ENCODE measurements at places on chromosomes 5 and 9.

- no peak for DNase-seq
Observed at GRCh38 chr5:131377785-131378325, 114.0 kb downstream of the CDC42SE2 start.

DNA sequence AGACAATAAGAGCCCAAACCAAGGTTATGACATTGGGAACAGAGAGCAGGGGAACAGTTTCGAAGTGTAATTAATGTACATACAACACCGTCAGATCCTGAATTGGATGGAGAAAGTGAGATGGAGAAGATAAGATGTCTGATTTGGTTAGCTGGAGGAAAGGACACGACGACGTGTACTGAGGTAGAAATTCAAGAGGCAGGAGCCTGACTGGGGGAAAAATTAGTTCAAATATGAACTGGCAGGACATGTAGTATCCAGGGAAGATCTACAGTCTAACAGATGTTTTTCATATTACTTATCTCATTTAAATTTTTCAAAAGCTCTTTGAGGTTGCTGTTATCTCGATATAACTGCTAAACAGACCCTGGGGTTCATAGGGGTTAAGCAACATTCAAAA, 114.7 kb downstream of the TMEM232 start:
- DNase-seq = no peak

- no peak for DNase-seq
Observed at GRCh38 chr9:105027084-105027483, 99.1 kb upstream of the ABCA1 start.

DNA sequence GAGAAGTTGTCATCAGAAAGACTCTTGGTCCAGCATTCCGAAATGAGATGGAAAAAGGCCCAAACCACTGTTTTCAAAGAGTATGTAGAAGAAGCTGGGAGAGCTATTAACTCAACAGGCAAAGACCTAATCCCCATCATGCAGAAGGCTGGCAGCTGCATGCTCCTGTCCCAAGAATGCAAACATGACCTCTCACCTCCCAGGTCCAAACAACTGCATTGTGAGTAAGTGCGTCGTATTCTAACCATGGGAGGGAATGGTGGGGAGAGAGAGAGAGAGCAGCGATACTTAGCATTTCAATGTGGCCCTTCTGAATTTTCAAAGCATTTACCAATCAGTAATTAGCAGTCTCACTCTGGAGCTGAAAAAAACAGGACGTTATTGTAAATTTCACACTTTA, 27.6 kb downstream of the TRPC7 start:
- DNase-seq = no peak

DNA sequence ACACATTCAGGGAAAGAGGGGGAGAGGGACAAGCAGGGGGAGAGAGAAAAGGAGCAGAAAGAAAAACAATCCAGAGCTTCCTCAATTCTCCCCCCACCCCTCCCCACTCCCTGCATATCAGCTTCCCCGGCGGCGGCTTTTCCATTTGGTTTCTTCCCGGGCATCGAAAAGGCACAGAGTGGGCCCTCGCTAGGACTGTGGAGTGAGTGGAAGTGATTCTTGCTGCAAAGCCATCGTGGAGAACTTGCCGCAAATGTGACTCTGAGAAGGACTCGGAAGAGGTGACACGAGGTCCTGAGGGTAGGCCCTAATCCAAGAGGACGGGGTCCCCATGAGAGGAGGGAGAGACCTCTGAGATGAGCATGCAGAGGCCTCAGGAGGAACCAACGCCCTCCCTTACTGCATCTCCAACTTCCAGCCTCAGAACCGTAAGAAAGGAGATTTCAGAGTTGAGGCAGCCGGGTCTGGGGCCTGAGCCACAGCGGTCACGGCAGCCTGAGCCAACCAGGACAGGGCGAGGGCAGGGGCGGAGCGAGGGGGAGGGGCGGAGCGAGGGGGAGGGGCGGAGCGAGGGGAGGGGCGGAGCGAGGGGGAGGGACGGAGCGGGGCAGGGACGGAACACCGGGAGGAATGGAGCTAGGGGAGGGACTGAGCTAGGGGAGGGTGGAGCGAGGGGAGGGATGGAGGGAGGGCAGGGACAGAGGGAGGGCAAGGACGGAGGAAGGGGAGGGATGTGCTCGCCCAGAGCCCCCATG, 21.2 kb upstream of the SARDH start:
- peak; percentile 10 for DNase-seq

DNA sequence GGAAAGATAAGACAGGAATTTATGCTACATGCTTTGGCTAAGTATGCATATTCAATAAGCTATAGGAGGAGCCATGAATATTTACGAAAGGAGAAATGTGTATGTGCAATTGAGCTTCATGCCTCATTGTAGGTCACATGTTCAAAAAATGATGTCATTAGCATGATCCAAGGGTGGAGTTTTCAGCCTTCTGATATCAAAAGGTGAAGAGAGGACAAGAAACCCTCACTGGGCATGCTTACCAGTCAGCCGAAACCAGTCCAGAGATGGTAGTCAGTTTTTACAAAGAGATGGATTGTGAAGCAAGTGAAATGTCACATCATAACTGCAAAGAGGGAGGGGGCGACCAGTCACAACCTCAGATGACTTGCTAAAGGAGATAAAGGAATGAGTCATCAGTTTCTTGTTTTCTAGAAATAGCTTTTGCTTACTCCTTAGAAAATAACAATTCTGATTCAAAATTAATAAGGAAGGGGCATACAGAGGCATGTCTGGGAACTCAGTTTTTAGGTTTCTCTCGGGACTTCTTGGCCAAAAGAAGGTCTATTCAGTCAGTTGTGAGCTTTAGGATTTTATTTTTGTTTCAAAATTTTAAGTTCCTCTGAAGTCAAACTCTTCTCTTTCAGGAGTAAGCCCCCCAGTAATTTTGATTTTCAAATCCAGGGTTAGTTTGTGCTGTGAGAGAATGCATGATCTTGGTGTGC, 1067.8 kb upstream of the EDIL3 start:
- DNase-seq = no peak

DNA sequence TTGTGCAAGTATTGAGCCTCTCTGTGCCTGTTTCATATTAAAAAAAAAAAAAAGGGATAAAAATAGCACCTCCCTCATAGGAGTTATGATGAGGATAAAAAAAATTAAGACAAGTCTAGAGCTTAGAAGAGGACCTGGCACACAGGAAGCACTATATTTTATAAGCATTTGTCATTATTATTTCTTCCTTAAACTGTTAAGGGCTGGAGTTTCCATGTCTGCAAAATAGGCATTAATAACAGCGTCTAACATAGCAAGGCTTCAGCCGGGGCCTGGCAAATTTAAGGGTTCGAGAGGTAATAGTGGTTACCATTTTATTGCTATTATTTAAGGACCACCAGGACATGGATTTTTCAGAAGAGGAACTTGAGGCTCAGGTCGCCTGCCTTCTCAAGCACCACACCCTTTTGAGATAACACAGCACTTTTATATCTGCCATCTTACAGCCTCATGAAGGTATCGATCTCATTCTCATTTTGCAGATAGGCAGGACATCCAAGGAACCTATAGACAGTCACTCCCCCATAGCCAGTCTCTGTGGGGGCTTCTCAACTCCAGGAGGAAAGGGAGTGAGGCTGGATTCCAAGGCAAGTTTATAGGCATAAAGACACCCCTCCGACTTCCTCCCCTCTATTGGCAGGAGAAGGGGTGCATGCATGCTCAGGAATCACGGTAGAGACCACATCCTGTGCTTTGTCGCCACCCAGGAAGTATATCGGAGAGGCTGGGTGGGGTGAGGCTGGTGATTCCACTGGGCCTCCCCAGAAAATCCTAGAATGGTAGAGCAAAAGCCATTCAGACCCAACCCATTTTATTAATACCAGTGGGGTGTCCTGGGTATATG, 2.4 kb downstream of the ANXA6 start:
- DNase-seq = no peak

- DNase-seq = peak; percentile 47
Observed at GRCh38 chr9:14846871-14847311, 63.3 kb downstream of the FREM1 start.

DNA sequence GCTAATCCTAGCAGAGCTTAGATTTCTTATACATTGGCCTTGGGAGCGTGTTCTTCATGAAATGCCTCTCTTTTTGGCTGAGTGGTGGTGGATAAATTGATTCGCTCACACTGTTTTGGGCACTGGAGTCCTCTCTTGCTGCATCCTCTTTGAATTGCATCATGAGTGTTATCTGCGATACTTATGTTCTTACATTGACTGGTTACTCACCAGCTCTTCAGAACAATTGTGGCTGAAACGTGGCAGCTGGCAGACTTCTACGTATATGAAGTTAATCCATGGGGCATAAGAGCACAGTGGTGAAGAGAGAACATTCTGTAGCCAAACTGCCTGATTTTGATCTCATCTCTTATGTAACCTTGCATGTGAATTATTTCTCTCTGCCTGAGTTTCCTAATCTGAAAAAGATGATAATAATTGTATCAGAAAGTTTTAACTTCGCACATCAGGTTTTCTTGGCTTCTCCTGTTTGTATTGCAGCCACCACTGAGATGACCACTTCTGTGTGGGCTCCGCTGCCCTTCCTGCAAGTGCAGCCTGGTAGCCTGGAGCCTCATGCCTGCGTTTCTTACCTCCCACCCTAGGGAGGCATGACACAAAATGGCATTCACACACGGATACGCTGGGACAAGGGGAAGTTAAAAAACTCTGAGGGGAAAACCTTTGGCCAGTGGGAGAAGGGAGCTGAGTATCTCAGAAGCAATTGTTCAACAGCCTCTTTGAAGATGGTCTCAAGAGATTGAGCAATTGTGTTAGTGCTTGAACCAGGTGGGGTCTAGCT, 295.2 kb downstream of the ARHGAP26 start:
- no peak for DNase-seq

DNA sequence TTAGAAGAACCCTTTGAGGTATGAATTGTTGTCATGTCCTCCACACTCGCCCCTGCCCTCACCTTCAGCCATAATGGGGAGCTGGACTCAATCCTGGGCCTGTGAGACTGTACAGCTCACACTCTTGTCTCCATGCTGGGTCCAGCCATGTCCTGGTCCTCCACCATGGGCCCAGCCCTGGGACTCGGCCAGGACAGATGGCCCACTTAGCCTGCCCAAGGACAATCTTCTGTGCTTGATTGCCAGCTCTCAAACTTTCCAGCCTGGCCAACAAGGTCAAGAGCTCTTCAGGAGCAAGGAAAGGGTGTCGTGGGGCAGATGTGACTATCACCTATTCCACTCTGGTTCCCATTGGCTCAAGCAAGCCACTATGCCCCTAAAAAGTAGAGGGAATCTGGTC, 90.8 kb downstream of the HRH2 start:
- DNase-seq = no peak

DNA sequence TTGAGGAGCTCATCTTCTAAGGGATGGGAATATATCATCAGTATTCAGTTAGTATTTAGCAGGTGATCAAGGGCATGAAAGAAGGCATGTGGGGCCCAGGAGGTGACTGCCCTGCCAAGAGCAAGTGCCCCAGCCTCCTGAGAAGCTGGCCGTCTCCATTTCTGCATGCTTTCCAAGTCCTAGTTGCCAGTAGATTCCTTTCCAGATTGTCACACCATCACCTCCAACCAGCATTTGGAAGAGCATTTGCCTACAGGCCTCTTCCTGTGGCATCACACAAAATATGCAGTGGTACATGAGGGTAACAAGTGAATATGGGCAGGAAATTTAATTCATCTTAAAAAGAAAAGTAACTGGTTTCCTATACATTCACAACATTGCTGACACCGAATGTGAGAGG, 7.5 kb downstream of the TNFAIP8 start:
- DNase-seq = no peak

- no peak for DNase-seq
Observed at GRCh38 chr9:109588415-109588814, 90.3 kb upstream of the PTPN3 start.

DNA sequence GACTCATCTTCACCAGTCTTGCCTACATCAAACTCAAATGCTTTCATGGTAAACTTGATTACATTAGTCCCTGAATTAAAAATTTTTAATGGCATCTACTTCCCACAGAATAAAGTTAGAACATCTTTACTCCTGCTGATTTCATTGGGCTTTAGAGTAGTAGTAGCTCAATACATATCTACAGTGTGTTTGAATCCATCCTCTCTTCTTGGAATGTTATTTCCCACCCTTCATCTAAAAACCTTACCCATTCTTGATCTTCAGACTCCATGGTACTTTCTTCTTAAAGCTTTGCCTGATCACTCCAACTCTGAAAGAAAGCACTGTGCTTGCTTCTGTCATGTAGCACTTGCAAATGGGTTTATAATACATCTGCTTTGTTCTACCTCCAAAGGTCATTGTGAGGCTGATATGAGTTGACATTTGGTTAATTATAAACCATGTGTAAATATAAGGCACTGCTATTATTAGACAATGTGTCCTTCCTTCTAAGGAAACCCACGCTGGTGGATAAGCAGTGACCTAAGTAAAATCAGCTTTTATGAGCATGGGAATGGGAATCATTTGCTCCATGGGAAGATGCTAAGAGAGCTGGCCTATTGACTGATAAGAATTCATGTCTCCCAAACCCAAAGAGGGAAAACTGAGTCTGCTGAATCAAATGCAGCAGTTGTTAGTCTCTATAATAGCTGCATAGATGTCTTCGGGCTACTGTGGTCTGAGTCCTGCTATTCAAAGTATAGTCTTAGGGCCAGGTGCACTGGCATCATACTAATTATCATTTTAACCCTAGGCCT, 7.5 kb upstream of the PRLR start:
- no peak for DNase-seq

- DNase-seq = peak; percentile 13
Observed at GRCh38 chr5:92513067-92513466, 1068.0 kb downstream of the NR2F1-AS1 start.

GRCh38 chr5:39520232-39520572, 95.4 kb upstream of the DAB2 start:
- DNase-seq = no peak

GRCh38 chr5:14245132-14245925, 102.2 kb downstream of the TRIO start:
- no peak for DNase-seq

- no peak for DNase-seq
Observed at GRCh38 chr5:74895906-74896305, 29.7 kb upstream of the FAM169A start.

GRCh38 chr9:86968258-86968920, 21.1 kb upstream of the GAS1 start:
- no peak for DNase-seq

DNA sequence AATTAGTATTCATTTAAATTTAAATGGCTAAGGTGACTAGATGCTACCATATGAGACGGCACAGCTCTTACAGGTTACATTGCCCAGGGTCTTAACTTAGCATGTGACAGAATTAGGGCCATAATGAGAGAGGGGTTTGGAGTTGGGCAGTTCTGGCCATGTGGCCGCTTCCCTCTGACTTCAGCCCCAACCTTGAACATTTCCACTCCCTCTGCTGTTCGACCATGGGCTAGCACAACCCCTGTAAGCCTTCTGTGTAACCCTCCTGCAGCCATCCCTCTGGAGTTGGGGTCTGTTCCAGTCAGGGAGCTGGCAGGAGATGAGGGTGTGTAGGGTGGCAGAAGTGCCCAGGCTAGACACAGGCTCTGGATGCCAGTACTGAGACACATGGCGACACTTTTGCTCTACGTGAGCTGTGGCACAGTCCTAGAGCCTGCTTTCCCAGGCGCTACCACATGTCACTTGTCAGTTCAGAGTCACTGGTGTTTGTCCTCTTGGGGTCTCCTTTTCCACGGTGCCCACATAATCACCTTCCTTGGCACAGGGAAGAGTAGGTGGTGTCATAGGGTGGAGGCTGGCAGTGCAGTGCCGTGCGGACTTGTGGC, 128.7 kb upstream of the PITX1 start:
- no peak for DNase-seq

Measured in HCT116 (cell line).